Subcutaneous preadipocyte (primary cell): ENCODE measurements at places on chromosomes 16 and 17. TPM values are rescaled to one million over a fixed set of nuclear protein-coding genes. Genes with fewer than 3 reads are reported as not detected.

The NUP85 gene
- total RNA-seq = 37.1 and 49.5 TPM in 2 replicates

The OR1F1 gene
- total RNA-seq = not detected in 2 replicates

The CCL3 gene
- not detected in 2 replicates for total RNA-seq

The KRT16 gene
- total RNA-seq = not detected in 2 replicates

The CACNG1 gene
- not detected in 2 replicates for total RNA-seq
